Activated naive CD4-positive, alpha-beta T cell (primary cell): ENCODE measurements at places on chromosomes 4 and X.

- no peak for DNase-seq
Observed at GRCh38 chr4:111678479-111678878, 466.8 kb upstream of the FAM241A start.

- DNase-seq: no peak
Observed at GRCh38 chr4:139153411-139154133, 23.4 kb downstream of the ELF2 start.

- DNase-seq: no peak
Observed at GRCh38 chr4:90922174-90922573, 795.0 kb downstream of the CCSER1 start.

- no peak for DNase-seq
Observed at GRCh38 chr4:63361628-63362027, 1047.6 kb downstream of the TECRL start.

- no peak for DNase-seq
Observed at GRCh38 chr4:113593400-113594230, 167.9 kb downstream of the CAMK2D start.

- DNase-seq: no peak
Observed at GRCh38 chr4:36420111-36420679, 138.8 kb downstream of the DTHD1 start.

- DNase-seq: no peak
Observed at GRCh38 chr4:110712486-110712885, 89.6 kb upstream of the PITX2 start.

GRCh38 chr4:143082701-143083100, 102.0 kb upstream of the USP38 start:
- DNase-seq: no peak

GRCh38 chr4:78953769-78954666, 14.8 kb upstream of the PAQR3 start:
- DNase-seq: no peak

GRCh38 chr4:25308306-25308705, 4.3 kb upstream of the ZCCHC4 start:
- DNase-seq: no peak

GRCh38 chrX:925094-925493, 287.4 kb downstream of the CRLF2 start:
- DNase-seq: no peak

- no peak for DNase-seq
Observed at GRCh38 chr4:11428231-11428898, at the start of gene HS3ST1. Gene HS3ST1 (minus strand): TSS chr4:11428894. CDS start chr4:11400005, 28,889 bp downstream.

DNA sequence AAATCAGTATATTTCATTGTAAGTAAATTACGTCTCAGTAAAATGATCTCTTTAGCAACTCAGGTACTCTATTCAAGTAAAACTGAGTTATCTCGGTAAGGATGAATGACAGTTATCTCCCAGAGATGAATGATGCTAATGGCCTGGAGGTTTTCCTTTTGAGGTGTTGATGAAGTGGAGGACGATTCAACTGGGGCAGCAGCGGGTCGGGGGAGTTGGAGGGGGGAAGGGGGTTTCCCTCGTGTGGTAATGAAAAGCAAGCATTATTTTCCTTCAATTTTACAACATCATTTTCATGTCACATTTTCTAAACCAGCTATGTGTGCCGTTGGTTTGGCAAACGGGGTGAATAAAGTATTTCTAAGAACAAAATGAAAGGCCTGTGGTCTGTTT, 92.4 kb upstream of the ATXN3L start:
- DNase-seq: no peak

DNA sequence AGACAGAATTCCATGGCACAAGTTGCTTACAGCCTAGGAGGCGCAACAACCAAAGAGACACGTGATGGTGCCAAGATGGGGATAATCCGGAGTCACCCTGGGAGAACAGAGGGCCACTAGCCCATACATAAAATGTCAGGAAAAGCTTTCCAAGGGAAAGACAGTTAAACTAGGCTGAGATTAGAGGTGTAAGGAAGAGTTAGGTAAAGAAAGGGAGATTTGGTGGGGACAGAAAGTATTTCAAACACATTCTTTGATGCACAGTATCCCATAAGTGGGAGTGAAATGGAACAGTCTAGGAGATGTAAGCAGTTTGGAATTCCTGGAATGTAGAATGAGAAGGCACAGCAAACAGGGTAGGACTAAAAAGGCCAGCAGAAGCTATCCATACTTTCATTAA, 860.9 kb upstream of the LCORL start:
- no peak for DNase-seq

GRCh38 chr4:36241771-36242170, 2.5 kb downstream of the ARAP2 start:
- DNase-seq: no peak

GRCh38 chr4:129239088-129239487, 143.1 kb downstream of the C4orf33 start:
- no peak for DNase-seq

- DNase-seq: no peak
Observed at GRCh38 chrX:19986531-19986930, 4.3 kb downstream of the BCLAF3 start.

DNA sequence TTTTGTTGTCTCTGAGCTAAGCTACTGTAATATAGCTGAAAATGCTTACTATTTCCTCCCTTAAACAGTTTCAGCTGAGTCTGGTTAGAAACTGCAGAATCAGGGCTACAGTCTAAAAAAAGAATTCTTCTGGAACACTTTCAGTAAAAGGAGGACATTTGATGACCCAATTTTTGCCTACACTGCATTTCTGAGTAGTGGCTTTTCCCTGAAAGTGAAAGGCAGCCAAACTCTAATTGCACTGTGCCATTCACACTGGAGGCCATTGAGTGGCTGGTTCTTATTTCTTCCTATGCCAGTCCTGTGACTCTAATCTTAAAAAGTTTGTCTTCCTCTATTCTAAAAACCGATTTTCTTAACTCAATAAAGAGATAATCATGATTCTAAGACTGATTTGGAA, 526.0 kb downstream of the CFAP47 start:
- no peak for DNase-seq

GRCh38 chrX:151151665-151152267, 24.6 kb upstream of the GPR50 start:
- no peak for DNase-seq

- DNase-seq: no peak
Observed at GRCh38 chrX:119604766-119605463, 1.3 kb downstream of the NKRF start.

DNA sequence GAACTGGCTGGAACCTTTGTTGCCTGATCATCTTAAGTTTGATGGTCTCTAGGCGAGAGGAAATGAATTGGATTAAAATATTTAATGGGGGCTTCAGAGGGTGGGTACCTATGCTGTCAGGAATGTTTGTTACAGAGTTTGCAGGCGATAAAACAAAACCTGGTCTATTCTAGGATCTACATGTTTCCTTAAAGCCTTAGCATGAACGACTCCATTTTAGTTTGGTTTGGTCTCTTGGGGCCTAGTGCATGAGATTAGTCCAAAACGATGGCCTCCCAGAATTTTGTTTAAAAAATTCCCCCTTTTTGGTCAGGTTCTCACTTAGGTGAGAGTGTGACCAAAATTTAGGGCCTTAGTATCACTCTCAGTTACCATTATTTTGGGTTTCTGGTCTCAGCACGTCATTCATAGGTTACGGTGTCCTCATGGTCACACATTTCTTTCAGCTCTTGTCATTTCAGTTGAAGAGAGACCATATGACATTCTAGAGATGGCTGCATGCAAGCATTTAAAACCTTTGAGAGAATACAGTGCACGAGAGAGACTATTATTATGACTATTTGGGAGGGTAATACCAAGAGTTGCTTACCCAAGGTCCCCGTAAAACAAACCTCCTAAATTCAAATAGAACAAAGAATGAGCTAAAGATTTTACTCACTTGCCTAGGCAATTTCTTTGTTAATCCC, 13.8 kb downstream of the MOB1B start:
- no peak for DNase-seq

GRCh38 chr4:24417206-24417605, 167.1 kb downstream of the DHX15 start:
- no peak for DNase-seq

- no peak for DNase-seq
Observed at GRCh38 chr4:53963336-53963735, 101.1 kb downstream of the CHIC2 start.

- no peak for DNase-seq
Observed at GRCh38 chr4:177393236-177393635, 49.0 kb downstream of the AGA start.

DNA sequence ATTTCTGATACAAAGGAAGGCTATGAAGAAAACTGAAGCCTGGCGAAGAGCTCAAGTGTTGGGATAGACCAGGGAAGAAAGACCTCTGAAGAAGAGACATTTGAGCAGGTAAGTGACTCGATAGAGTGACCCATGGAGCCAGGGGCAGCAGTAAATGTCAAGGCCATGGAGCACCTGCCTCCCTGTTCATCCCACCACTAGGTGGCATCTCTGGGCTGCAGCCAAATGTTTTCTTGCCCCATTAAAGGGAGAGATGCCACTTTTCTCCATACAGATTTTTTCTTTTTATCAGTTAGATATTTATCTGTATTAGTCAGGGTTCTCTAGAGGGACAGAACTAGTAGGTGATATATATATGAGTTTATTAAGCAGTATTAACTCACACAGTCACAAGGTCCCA, 4.9 kb upstream of the ZNF81 start:
- DNase-seq: peak; percentile 25

GRCh38 chrX:19172741-19173140, 50.5 kb upstream of the ADGRG2 start:
- no peak for DNase-seq

GRCh38 chr4:175716961-175717360, 95.1 kb downstream of the GPM6A start:
- DNase-seq: no peak

- no peak for DNase-seq
Observed at GRCh38 chr4:85733798-85734197, 258.8 kb downstream of the ARHGAP24 start.

DNA sequence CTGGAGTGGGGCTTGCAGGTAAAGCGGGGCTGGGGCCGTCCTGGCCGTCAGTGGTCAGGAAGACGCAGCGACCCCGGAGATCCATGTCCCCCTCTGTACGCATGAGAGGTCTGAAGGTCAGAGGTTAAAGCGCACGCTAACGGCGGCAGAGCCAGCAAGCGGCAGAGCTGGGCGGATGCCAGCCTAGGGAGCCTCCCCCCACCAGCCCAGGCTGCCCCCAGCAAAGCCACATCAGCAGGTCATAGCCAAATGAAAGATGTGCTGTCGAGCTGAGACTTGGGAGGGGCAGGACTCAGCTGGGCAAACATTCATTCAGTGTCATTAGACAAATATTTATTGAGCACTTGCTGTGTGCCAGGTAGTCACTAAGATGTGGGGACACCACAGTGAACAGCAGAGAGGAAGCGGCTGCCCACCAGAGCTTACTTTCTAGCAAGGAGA, 593 bp upstream of the JAKMIP1 start:
- DNase-seq: no peak

DNA sequence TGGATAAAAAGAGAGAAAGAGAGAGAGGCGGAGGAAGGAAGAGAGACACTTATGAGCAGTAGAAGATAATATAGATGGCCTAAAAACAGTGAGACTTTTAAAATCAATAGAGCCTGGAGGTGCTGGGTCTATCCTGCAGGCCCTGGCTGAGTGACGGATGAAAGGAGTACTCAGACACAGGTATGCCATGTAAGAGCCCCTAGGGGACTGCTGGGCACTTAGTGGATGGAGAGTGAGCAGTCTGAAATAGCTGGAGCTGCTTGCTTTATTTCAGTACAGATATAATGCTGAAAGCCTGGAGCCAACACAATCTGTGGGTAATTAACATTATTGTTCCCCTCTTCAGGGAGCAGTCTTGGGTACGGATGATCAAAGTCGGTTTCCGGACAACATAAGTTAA, 578.6 kb downstream of the SPOCK3 start:
- no peak for DNase-seq

- no peak for DNase-seq
Observed at GRCh38 chrX:148609515-148610327, 109.3 kb downstream of the AFF2 start.

- no peak for DNase-seq
Observed at GRCh38 chrX:112822892-112823291, 17.7 kb downstream of the AMOT start.

DNA sequence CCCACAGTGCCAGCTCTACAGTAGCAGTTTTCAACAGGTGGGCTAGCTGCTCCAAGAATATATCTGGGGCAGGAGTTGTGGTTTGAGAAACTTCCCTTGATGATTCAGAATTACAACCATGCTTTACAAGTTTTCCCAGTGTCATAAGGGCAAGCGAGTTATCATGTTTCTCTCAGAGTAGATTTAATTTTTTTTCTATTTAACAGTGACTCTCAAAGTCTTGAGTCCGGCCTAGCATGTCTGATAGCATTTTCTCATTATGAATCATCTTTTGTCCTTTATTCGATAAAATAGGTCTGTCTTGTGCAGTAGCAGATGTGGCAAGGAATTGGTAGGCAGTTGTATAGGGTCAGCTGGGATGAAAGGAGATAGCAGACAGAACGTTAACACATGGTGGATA, 62.2 kb upstream of the SPANXD start:
- DNase-seq: no peak

GRCh38 chrX:9285342-9285771, 179.5 kb upstream of the TBL1X start:
- DNase-seq: peak; percentile 11

GRCh38 chr4:41657561-41657960, 91.0 kb downstream of the PHOX2B start:
- no peak for DNase-seq

- DNase-seq: no peak
Observed at GRCh38 chr4:163191999-163192398, 25.3 kb upstream of the NAF1 start.

DNA sequence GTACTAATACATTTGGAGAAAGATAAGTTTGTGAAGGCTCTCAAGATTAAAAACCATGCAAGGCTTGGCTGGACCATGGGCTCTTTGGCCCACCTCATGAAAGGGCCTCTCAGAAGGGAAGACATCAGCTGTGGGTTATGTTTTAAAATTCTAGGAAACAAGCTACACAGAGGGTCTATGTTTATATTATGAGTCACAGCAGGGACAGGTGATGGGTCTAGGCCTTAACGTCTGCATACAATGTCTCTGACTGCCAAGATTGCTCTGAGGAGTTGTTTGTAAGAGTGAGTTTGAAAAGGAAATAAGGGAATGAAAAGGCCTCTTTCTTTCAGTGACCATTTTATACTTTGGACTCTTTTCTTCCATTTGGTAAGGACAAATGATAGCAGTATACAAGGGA, 77.0 kb upstream of the ARMCX2 start:
- no peak for DNase-seq

GRCh38 chr4:145937971-145938611, 532 bp downstream of the ZNF827 start:
- peak; percentile 4 for DNase-seq

- DNase-seq: no peak
Observed at GRCh38 chr4:18390655-18391353, 369.2 kb upstream of the LCORL start.

DNA sequence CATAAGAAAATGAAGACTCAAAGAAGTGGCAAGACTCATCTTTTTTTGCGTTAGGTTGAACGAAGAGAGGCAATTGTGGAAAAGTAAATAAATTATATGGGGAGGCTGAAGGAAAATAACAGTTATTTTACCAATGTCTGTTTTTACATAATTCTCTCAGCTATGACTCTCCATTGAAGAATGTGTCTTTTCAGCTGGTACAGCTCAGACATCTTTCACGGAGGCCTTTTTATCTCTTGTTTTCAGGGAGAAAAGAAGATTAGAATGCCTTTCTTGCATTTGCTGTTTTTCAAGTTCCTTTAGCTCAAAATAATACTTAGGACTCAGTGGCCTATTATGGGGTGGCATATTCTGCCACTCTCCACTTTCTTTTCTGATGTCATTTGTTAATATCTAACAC, 153.0 kb downstream of the ADAM29 start:
- DNase-seq: no peak

- DNase-seq: no peak
Observed at GRCh38 chr4:113637363-113637762, 124.2 kb downstream of the CAMK2D start.

GRCh38 chr4:40337051-40337450, 1.9 kb downstream of the CHRNA9 start:
- no peak for DNase-seq
